ENCODE measurements at places on chromosomes 11 and 22. TPM values are rescaled to one million over a fixed set of nuclear protein-coding genes. Genes with fewer than 3 reads are reported as not detected.
A peak's percentile ranks its signal among the peaks of the same experiment; 100 is the strongest.

- no peak for DNase-seq
Observed at GRCh38 chr22:20937794-20938671, 20.8 kb downstream of the CRKL start.

DNA sequence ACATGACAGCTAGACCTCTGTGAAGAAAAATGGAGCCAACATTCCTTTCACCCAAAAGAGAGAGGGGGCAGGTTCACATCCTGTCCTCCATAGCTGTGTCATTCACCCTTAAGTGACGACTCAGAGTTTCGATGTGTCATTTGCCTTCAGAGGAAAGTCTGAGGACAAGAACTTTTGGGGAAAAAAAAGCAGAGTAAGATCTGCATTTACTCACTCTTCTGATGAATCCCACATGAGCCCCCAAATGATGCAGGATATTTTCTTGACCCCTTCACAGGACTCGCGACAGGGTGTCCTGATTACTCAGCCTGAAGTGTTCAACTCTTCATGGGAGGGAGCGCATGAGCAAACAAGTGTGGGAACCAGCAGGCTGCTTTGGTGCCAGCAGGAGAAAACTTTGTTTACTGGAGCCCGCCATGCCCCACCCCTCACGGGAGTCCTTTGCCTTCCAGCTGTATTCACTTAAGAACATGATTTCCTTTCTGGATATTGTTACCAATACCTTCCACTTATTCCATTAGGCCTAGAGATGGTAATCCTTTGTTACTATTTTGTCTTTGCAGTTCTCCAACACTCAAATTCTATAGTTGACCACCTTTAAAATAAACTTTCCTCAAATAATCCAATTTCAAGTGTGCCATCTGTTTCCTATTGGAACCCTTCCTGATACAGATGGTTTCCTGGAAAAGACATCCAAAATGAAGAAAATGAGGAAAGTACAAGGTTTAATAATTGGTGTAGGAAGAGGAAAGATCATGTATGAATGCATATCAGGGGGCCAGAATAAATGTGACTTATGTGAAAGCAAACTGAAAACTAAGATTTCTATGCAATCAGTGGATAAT, 729.8 kb downstream of the FAM181B start:
- DNase-seq: no peak

DNA sequence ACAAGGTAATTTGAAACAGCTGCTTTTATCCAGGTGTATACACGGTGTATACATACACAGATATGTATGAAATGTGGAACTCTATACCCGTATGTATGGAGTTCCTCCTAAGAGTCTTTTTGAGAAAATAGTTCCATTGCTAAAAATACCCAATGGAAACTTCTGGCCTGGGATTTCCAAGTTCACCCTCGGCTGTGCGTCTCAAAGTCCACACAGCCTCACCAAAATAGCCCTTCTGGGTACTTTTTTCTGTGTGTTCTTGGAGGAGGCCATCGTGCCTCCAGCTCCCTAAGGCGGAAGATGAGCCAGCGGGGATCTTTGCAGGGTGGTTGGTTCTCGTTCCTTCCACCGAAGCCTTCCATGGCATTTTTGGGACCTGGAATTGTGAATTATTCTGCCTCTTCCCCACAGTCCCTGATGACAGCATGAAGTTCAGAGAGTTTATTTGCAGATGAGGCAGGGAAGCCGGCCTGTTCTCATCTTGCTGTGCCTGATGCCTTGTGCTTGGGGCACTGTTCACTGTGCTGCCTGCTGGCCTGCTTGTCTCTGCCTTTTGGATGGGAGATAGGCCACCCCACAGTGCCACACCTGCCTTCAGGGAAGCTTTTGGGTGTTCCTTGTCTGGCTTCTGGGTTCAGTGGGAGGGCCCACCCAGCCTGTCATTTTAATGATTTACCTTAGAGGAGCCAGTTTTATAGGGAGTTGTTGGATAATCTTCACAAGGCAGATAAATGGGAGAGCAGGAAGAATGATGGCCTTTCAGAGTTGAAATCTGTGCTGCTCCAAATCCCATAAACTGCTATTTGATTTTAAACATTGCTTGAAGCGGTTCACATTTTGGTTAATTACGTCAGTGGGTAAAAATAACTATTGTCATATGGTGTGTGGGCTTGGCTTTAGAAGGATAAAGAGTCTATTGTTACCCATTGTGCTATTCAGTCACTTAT, 112.7 kb upstream of the OR4B1 start:
- peak; percentile 33 for DNase-seq

GRCh38 chr11:45470151-45470793, 184.1 kb upstream of the SYT13 start:
- no peak for DNase-seq

DNA sequence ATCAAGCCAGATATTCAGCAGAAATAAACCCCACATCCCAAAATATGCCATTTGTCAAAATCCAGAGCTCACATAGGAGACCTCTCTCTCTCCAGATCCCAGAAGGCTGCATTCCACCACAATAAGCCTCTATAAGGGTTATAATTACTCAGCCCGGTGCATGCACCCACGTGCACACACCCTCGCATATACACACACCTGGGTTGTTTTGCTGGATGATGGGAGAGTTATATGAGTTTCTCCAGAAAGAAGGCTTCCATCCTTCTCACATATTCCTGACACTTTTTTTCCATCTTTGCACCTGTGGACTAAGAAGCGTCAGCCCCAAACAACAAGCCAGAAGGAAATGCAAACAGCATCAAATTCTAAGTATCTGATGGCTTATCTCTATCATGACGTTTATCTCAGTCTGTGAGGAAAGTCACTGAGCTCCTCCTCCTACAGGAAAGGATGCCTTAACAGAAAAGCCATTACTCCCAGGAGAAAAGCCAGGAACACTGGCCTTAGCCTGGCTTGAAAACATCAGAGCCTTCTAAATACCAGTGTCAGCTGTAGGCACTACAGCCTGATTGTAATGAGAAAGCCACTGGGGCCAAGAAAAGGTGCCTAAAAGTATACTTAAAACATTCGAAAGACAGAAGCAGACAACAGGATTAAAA, 253.2 kb downstream of the LARGE1 start:
- no peak for DNase-seq

DNA sequence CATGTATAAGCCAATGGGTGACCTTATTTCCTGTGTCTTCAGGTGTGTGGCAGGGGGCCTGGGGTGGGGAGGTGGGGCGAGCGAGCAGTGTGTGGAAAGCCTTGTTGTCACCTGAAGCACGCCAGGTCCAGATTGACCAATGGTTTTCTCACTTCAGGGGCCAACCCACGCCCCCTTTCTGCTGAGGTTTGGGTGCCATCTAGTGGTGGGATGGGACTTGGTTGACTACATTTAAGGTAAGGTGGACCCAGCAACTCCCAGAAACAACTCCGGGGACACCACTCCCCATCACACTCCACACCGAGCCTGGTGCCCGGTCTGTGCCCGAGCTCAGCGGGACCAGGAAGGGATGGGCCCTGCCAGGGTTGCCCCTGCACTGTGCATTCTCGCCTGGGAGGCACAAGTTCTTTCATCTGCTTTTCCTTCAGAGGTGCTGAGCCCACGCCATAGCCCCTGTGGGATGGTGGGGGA, 40.0 kb downstream of the TPCN2 start:
- DNase-seq: peak; percentile 66

GRCh38 chr11:114762408-114762807, 84.1 kb downstream of the NXPE2 start:
- peak; percentile 58 for DNase-seq

GRCh38 chr11:46711303-46711702, 7.7 kb upstream of the F2 start:
- no peak for DNase-seq

DNA sequence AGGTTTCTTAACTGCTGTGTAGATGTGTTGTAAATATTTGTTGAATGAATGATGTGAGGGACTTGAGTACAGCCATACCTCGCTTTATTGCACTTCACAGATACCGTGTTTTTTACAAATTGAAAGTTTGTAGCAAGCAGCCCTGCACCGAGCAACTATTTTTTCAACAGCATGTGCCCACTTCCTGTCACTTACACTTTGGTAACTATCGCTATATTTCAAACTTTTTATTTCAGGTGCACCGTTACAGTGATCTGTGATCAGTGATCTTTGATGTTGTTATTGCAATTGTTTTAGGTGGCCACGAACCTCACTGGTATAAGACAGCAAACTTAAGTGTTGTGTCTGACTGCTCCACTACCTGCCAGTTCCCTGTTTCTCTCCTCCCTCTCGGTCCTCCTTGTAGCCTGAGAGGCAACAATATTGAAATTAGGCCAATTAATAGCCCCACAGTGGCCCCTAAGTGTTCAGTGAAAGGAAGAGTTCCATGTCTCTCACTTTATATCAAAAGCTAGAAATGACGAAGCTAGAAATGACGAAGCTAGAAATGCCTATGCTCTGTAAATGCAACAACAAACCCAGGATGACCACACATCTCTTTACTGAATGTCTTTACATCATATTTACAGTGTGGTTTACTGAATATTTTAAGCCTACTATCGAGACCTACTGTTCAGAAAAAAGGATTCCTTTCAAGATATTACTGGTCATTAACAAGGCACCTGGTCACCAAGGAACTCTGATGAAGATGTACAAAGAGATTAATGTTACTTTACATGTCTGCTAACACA, 1.0 kb downstream of the SFI1 start:
- no peak for DNase-seq

GRCh38 chr22:47395481-47395880, 633.0 kb downstream of the TBC1D22A start:
- peak; percentile 20 for DNase-seq

DNA sequence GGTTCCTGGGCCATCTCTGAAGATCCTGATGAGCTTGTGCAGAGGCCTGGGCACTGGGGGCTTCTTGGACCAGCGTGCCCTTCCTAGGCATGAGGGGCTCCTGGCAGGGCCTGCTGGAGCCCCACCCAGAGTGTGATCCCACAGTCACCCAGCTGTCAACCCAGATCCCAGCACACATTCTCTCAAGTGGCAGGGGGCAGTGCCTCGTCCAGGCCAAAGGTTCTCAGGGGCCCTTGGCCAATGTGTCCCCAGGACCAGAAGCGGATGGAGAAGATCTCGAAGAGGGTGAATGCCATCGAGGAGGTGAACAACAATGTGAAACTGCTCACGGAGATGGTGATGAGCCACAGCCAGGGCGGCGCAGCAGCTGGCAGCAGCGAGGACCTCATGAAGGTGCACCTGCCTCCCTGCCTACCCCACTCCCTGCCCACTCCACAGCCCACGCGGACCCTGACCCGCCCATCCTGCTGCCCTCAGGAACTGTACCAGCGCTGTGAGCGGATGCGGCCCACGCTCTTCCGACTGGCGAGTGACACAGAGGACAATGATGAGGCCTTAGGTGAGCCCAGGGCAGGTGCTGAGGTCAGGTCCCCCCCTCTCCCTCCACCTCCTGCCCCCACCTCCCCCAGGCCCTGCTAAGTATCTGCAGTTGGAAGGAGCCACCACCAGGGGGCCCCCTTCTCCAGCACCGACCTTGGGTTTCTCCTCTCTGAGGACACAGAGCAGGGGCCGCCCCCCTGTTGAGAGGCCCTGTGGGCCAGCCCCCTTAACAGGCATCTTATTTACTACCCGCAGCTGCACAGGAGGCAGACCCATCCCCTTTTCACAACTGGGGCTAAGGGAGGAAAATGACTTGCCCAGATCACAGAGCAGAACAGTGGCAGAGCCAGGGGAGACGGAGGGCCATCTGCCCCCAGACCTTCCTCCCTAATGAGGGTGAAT, 14.7 kb downstream of the GGA1 start:
- peak; percentile 80 for DNase-seq

DNA sequence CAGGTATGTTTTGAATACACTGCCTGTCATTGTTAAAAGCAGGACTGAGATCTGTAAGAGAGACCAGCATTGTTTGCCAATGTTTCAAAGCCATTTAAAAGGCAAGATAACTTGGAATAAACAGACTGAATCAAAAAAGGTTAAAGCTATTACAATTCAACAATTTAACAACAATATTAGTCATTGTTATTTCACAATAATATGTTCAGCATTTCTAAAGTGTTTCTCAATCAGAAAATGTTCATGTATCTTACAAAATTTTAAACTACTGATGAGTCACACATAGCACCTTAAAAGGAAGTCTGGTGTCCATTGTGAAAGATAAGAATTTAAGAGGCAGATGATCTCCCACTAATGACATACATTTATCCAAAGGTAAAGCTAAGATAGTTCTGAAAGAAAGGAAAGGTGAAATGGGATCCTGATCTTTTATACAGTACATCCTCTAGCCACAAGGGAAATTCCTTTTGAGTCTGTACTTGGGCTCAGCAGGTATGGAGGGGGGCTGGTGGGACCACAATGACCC, 79.7 kb downstream of the MAML2 start:
- DNase-seq: no peak

DNA sequence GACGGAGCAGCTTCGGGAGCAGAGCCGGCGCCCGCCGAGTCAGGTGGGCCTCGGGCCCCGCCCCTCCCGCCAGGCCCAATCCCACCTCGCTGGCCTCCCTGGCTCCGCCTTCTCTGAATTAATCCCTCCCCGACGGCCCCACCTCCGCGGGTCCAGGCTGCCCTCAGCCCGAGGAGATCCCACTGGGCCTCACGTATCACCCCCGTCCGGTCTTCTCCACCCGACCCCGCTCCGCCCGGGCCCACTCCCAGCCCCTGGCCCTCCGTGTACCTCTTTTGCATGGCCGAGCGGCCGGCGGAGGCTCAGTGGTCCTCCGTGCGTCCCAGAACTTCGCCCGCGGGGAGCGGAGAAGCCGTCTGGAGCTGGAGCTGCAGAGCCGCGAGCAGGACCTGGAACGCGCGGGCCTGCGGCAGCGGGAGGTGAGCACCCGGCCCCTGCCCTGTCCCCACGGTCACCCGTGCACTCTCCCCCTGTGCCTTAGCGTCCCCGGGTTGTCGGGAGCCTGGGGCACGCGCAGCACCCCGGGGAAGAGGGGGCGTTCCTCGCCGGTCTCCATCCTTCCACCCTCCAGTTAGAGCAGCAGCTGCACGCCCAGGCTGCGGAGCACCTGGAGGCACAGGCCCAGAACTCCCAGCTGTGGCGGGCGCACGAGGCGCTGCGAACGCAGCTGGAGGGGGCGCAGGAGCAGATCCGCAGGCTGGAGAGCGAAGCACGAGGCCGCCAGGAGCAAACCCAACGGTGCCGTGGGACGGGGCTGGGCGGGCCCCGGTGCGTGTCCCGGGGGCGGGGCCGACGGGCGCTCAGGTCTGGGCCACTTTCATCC, 2.2 kb upstream of the CD151 start:
- DNase-seq: peak; percentile 49

GRCh38 chr11:43852057-43852636, 28.5 kb upstream of the ALKBH3 start:
- peak; percentile 68 for DNase-seq

GRCh38 chr11:27464289-27464696, 8.3 kb downstream of the LGR4 start:
- no peak for DNase-seq

- no peak for DNase-seq
Observed at GRCh38 chr11:125325196-125325595, 160.6 kb downstream of the PKNOX2 start.

- no peak for DNase-seq
Observed at GRCh38 chr11:97414801-97415200, 1025.0 kb downstream of the JRKL start.

TENM4 gene
- 0.53 TPM for total RNA-seq

OR51B5 gene
- 0.28 TPM for total RNA-seq

PIH1D2 gene
- total RNA-seq: 0.99 TPM

RBMXL2 gene
- not detected for total RNA-seq

SLC5A4 gene
- not detected for total RNA-seq

MIAT gene
- total RNA-seq: 1.9 TPM

PPME1 gene
- 52.7 TPM for total RNA-seq

CKAP5 gene
- total RNA-seq: 176 TPM

PDE3B gene
- total RNA-seq: 23.5 TPM

MTCH2 gene
- 119 TPM for total RNA-seq

OR2AT4 gene
- total RNA-seq: not detected

NAALADL1 gene
- not detected for total RNA-seq

ART1 gene
- total RNA-seq: not detected

MCHR1 gene
- total RNA-seq: 11.2 TPM

SLC17A6 gene
- total RNA-seq: not detected

LRRN4CL gene
- 0.55 TPM for total RNA-seq

MYBPC3 gene
- not detected for total RNA-seq

OOSP3 gene
- total RNA-seq: not detected

Data from SJCRH30 (cell line).